Activated T-helper 1 cell treated with Interleukin-2 at 50 U/mL for 16 hours (primary cell): ENCODE measurements at places on chromosomes 2 and 18.

GRCh38 chr2:23569761-23570365 is 184.9 kb downstream of the KLHL29 start:
- no peak for DNase-seq

DNA sequence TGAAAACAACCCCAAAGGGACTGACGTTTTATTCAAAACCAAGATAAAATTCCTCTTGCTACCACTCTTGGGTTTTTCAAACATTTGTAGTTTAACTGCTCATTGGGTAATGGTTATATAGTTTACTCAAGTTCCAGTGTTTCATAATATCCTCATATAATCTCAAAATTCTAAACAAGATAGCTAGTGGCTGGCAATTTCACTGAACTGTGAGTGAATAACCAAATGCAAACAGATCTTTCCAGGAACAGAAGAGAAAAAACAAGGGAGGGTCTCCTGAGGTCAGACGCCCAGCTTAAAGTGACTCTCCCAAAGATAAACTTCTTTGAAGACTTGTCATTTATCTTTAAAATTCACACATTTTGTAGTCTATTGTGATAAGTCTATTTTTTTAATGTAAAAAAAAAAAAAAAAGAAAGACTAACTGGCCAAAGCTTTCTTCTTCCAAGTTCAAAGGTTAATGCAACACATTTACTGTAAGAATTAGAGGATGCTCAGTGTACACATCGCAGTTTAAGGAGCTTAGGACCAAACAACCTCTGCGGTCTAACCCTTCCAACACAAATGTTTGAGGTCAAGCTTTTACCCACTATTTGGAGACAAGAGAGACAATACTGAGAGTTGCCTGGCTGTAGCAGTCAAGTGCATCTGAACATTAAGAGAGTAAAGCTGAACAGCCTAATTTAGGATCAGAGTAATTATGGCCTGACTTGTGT is 26.6 kb downstream of the LPIN2 start:
- DNase-seq = no peak

DNA sequence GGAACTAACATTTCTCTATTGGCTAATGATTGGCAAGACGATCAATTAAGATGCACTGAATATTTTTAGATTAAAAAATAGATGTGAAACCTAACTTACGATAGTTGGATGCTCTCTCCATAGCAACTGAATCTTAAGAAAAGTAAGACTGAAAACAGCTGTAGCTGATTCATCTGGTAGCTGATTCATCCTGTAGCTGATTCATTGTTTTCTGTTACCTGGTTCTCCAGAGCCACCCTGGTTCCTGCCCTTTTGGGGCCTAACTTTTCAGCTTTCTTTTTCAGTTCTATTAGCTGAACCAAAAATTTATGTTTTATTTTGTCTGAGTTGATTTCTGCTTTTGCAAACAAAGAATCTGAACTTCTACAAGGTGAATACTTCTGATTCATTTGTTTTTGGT is 22.7 kb upstream of the SPR start:
- no peak for DNase-seq

- DNase-seq = no peak
Observed at GRCh38 chr18:35573531-35573930, 8.0 kb upstream of the GALNT1 start.

DNA sequence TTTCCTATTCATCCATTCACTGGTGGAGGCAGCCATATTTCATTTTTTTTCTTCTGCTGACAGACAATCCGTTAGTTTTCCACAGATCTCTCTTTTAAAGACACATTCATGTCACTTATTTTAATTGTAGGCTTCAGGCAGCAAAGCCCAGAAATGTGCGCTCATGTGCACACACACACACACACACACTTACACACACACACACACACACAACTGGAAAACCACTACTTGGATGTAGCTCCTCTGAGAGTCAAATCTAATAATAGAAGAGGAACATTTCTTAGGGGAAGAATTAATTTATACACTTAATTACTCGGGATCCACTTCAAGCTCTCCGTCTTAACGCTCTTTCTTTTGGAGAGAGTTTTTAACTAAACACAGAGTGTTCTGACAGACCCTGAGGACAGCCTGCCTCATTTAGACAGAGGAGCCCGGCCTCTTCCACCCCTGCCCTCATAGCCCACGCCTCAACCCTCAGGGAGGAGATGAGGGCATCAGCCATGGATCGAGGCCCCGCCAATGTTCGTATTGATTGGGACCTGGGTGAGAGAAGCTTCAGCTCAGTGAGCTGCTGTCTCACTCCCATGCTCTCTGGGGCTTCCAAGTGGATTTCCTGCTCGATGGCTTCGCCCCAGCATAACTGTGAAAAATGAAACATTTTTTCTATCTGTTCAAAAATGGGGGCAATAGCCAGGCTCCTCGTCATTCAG is 261.4 kb upstream of the SKOR2 start:
- no peak for DNase-seq

DNA sequence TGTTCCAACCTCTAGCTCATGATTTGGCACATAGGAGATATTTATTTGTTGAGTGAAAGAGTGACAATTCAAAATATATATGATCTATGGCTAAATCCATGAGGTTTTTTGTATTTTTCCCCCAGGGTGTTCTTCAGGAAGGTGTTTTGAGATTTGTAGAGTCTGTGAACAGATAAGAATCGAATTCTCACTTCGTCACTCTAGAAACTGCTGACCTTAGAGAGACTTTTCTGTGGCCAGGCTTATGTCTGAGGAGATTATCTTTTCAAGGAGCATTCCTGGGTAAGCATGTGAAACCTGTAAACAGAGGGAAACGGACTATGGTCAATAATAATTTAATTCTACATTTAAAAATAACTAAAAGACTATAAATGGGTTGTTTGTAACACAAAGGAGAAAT is 849 bp upstream of the ITGB6 start:
- DNase-seq = no peak

- no peak for DNase-seq
Observed at GRCh38 chr2:121196132-121196848, 88.7 kb downstream of the TFCP2L1 start.

GRCh38 chr2:46229134-46230063 is 67.8 kb upstream of the EPAS1 start:
- DNase-seq = no peak

DNA sequence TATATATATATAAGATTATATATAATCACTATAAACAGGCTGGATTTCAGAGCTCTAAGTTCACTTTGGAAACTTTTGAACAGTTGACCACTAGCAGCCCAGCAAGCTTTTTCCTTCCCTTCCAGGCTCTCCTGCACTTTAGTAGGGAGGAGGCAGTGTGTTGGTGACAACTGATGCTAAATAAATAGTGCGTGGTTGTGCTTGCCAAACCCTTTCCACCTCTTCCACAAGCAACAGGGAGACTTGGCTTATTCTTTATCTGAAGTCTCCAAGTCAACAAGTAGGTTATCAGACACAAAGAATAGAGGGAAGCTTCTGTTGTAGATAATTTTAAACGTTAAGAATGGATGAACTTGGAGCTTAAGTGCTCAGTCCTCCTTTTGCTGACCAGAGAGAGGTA is 408.2 kb upstream of the HNRNPA3 start:
- no peak for DNase-seq

DNA sequence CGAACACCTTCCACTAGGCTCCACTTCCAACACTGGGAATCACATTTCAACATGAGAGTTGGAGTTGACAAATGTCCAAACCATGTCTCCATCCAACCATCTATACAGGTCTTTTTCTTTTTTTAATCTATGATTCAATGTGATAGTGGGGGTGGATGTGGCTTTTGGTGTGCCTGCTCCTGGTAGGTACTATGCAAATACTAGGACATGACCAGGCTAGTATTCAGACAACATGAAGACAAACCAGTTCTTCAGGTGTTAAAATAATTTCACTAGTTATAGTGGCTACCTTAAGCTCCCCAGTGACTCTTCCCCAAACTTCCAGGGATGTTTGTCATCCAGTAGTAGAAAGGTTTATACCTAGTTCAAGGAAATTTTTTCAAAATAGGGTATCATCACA is 387.5 kb downstream of the CDH2 start:
- DNase-seq = no peak

GRCh38 chr2:30231212-30231995 is at the start of gene LBH:
Gene LBH, plus strand, starts transcription at chr2:30231534. Its CDS starts 205 bp downstream, at chr2:30231739.
- peak; percentile 86 for DNase-seq

DNA sequence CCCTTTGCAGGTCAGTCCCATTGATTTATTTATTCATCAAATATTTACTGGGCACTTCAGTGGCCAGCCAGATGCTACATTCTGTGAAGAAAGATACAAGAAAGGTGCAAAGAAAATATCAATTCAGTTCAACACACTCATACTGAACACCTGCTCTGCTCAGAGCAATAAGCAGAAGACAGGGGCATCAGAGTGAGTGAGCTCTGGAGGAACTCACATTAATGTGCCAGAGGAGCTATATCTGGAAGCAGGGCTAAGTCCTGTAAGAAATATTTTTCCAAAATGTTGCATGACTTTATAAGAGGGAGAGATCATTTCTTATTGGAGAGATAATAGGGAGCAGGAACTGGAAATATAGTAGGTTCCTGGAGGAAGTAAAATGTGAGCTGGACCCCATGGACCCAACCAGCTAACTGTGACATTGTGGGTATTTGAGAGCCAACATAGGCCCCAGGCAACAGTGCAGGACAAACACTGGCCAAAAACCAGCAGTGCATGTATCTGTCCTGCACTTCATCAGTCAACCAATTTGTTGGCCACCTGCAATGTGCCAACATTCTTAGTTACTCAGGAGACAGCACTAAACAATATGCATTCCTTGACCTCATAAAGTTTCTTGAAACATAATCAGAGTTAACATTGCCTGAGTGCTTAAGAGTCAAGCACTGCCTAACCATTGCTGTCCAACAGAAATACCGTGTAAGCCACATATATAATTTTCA is 102.7 kb upstream of the PTPRM start:
- DNase-seq = no peak

GRCh38 chr2:1582891-1583341 is 161.4 kb downstream of the PXDN start:
- DNase-seq = no peak

DNA sequence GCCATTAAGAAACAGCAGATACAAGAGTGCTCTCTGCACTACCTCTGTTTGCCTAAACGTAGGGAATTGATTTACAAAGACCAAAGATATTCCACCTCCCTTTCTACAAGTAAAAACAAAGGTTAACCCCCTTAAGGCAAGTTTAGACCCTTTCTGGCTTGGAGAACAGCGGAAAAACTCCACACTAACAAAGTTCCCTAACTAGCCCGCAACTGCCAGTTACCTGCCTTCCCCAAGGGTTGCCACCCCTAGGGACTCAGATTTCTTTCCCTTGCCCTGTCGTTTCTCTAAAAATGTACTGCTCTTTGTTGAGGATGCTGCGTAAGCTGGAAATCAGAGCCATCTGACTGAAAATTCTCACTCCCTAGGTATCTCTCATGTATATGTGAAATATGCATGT is 627.5 kb upstream of the SOX11 start:
- DNase-seq = no peak

DNA sequence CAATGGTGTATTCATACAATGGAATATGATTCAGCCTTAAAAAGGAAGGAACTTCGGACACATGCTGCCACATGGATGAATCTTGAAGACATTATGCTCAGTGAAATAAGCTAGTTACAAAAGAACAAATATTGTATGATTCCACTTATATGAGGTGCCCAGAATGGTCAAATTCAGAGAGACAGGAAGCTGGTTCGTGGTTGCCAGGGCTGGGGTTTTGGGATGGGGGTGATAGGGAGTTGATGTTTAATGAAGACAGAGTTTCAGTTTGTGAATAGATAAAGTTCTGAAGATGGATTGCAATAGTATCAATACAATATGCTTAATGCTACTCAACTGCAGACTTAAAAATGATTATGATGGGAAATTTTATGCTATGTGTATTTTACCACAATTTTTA is 28.0 kb upstream of the MC2R start:
- no peak for DNase-seq

GRCh38 chr2:207819839-207820784 is 50.4 kb upstream of the FZD5 start:
- DNase-seq = no peak

- no peak for DNase-seq
Observed at GRCh38 chr2:80363330-80363729, 58.8 kb upstream of the LRRTM1 start.

GRCh38 chr2:172693037-172693436 is 42.6 kb upstream of the RAPGEF4 start:
- DNase-seq = no peak

GRCh38 chr2:134500211-134500935 is 218.4 kb downstream of the TMEM163 start:
- no peak for DNase-seq

DNA sequence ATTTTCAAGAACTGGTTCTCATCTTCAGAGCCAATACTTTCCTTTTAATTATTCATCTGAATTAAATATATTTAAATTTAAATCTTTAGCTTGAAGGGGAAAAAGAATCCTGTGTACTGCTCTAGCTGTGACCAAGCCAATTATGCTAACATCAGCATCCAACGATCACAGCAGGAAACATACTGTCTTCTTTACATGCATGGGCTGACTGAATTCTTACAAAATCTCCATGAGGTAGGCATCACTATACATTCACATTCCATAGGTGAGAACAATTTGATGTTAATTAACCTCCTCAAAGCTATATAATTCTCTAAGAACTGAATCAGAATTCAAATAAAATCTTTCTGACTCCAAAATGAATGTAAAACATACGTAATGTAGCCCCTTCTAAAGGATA is 118.8 kb upstream of the MAP2 start:
- DNase-seq = no peak

DNA sequence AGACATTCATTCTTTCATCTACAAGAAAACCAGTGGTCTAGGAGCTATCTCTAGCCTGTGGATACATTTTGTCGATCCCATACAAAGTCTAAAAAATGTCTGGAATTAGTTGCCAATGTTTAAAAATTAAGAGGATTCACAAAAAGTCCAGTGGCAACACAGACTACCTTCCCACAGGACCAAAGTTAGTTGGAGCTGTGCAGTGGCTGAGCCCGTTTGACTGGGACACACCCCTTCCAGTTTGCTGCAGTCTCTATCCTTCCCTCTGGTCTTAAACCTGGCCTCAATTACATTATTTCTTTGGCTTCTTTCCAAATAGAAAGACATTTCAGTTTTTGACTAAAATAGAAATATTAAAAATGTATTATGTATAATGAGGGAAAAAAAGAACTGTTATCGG is 18.6 kb downstream of the SLC16A14 start:
- no peak for DNase-seq

DNA sequence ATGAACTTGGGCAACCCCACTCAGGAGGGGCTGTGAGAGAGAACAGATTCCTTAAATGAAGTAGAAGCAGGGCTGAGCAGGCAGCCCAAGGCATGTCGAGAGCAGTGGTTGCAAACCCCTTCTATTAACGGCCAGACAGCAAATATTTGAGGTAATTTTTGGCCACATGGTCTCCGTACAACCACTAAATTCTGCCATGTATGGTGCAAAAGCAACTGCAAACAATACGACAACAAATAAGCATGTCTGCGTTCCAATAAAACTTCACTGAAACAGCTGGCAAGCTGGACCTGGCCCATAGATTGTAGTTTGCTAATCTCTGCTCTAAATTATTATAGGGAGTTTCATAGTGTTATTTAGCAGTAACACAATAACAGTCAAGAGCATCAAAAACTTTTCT is 217.0 kb upstream of the ZNF521 start:
- no peak for DNase-seq
